ENCODE measurements at places on chromosomes 16 and 17.

DNA sequence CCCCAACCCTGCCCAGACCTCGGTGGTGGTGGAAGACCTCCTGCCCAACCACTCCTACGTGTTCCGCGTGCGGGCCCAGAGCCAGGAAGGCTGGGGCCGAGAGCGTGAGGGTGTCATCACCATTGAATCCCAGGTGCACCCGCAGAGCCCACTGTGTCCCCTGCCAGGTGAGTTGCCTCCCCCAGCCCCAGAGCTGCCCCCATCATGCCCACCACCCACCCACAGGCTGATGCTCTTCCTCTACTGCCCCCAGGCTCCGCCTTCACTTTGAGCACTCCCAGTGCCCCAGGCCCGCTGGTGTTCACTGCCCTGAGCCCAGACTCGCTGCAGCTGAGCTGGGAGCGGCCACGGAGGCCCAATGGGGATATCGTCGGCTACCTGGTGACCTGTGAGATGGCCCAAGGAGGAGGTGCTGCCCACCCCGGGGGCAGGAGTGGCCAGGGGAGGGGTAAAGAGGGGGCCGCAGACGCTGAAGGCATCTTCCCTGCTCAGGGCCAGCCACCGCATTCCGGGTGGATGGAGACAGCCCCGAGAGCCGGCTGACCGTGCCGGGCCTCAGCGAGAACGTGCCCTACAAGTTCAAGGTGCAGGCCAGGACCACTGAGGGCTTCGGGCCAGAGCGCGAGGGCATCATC lies 8.4 kb downstream of the GALK1 start:
- no peak for DNase-seq

DNA sequence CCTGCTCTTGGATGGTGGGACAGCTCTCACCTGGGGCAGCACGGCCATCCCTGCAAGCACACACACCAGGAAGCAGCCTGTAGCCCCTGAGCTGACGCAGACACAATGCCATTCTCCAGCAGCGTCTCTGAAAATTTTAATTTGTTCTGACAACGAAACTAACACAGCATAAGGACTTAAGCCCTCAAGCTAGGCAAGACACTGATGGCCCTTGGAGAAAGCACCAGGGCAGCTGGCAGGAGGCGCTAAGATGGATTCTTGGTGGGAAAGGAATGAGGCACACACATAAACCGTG lies 2.7 kb upstream of the LIMD2 start:
- DNase-seq, result no peak

- no peak for DNase-seq
Measured at GRCh38 chr17:45972531-45972930, 26.5 kb upstream of the STH start.

GRCh38 chr16:57409870-57410587 lies 5.5 kb downstream of the CCL17 start:
- no peak for DNase-seq

- no peak for DNase-seq
Measured at GRCh38 chr17:13544765-13545164, 57.0 kb downstream of the HS3ST3A1 start.

DNA sequence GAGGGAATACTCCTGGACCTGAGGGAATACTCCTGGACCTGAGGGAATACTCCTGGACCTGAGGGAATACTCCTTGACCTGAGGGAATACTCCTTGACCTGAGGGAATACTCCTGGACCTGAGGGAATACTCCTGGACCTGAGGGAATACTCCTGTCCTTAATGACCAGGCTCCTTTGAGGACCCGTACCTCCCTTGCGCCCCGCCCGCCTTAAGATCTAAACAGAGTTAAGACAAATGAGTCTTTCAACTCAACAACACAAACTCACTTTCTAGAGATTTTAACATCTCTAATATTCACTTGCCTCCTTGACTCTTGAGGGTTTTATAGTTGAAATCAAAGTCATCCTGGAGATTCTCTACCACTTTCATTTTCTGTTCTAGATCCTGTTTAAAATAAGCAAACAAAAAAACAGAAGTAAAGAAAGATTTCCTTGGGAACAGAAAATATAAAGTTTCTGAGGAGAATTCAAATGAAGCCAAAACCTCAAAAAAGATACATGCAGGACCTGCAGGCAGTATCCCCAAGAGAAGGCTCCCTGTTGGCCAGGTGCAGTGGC lies 49.7 kb downstream of the STAT3 start:
- DNase-seq, result no peak

DNA sequence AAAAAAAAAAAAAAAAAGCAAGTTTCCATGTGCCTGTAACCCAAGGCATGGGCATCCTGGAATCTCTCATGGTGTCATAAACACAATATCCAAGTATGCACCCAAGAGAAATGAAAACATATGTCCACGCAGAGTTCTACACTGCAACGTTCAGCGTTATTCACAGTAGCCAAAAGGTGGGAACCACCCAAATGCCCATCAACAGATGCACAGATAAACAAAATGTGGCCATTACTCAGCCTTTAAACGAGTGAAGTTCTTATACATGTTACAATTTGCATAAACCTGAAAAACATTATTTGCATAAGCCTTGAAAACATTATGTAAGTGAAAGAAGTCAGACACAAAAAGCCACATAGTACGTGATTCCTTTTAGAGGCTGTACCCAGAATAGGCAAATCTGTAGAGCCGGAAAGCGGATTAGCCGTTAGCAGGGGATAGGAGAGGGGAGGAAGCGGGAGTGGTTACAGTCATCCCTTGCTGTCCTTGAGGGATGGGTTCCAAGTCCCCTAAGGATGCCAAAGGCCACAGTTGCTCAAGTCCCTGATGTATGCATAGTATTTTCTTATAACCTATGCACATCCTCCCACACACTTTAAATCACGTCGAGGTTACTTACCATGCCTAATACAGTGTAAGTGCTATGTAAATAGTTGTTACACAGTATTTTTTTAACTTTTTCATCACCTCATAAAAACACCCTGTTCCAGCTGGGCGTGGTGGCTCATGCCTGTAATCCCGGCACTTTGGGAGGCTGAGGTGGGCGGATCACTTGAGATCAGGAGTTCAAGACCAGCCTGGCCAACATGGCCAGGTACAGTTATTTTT lies 47.3 kb upstream of the DNAH17 start:
- DNase-seq, result no peak

DNA sequence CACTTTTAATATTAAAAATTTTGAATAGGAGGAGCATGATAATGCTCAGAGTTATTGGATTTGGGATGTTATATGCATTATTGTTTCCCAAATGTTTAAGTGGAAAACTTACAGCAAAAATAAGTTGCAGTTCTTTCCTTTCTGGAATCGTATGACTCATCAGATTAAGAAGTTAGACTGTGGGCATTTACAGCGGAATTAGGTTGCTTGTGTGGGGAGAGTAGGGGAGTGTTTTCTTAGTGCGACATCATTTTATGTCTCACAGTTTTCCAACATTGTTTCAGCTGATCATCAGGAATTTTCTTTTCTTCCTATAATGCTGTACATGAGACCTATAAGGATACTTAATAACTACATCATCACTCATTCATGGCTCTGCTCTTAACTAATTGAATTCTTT lies 1631.8 kb downstream of the CDH8 start:
- DNase-seq, result no peak

- DNase-seq, result no peak
Measured at GRCh38 chr16:4367393-4367856, 4.2 kb upstream of the VASN start.

- no peak for DNase-seq
Measured at GRCh38 chr16:89197033-89197632, 3.2 kb downstream of the SLC22A31 start.

GRCh38 chr17:30477774-30478115 lies 537 bp downstream of the GOSR1 start:
- no peak for DNase-seq

DNA sequence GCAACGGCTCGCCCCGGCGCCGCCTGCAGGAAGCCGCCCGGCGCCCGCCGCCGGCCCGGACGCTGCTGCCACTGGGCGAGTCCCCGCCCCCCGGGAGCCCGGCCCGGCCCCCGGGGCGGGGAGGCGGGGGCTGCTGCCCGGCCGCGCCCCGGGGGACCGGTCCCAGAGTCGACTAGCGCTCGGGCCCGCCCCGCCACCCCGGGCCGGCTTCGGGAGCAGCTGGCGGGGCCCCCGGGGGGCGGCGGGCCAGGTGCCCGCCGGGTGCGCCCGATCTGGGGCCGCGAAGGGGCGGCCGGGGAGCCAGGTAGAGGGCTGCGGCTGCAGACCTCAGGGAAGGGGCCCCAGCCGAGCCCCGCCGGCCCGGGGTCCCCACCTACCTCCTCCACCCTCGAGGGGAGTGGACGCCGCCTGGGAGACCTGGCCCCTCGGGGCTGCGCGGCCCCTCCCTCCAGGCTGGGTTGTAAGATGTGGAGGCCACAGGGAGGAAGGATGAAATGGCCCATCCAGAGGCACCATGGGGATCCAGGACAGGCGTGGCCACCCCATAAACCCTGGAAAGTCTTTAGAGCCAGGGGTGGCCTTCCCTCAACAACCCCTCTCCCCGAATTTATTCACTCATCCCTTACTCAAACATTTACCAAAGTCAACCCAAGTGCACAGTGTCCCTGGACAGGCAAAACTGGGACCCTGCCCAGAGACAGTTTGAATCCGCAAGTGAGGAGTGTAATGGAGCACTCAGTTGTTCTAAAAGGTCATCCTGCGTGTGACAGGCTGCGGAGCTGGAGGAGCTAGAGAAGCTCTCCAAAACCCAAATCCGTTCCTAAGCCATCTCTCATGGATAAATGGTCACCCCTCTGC lies at the start of gene CDYL2:
TSS of gene CDYL2 (minus strand) at position 73 of the 858 bp plus-strand sequence. CDS start 425 bp downstream, outside the sequence.
- DNase-seq, result no peak

- no peak for DNase-seq
Measured at GRCh38 chr17:70493277-70493874, 324.0 kb downstream of the KCNJ2 start.

DNA sequence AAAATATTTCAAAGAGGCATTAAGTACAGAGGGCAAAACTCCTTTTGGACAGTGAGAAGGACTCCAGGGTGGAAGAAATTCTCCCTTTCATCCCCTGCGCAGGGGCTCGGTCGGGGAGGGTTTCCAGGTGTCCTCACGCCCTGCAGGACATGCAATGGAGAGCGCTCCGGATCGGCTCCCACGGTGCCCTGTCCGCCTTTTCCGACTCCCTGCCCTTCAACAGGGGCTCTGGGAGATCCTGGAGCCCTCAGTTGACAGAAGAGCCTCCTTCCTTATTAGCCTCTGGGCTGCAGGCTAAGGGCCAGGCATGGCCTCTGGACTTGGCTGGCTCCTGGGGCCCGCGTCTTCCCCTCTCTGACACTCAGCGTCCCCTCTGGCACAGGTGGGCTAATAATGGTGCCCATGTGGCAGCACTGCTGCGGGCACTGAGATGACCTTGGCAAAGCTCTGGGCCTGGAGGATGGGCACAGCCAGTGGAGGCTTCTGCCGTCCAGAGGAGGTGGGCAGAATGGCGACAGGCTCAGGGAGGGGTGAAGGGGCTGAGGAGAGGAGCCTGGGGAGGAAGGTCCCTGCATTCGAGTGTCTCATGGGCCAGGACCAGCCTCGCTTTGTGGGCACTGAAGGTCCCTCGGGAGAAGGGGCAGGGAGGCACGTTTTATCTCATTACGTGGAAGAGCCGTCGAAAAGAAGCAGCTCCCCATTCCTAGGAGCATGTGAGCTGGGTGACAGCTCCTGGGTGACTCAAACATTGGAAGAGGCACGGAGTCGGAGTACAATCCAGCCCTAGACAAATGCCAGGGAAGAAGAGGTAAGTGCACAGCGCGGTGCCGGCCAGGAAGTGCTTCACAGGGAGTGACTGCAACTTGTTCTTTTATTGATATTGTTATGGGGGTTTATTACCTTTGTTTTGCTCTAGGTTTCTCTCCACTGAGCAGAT lies 161.7 kb downstream of the IRF8 start:
- no peak for DNase-seq

DNA sequence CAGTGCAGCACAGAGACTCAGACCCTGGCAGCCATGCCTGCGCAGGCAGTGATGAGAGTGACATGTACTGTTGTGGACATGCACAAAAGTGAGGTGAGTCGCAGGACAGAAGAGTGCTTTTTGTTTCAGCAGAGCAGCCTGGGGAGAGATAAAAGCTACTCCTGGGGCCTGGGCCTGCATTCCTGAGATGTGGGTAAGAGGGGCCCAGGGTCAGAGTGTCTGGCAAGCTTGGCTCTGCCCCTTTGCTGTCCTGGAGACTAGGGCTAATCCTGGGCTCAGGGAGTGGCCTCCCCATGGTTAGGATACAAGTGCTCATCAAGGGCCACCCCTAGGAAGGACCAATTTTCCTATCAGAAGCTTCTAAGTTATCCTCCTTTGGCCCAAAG lies 4.8 kb upstream of the ERBB2 start:
- no peak for DNase-seq

GRCh38 chr17:28519236-28519635 lies 13.1 kb downstream of the FOXN1 start:
- no peak for DNase-seq

DNA sequence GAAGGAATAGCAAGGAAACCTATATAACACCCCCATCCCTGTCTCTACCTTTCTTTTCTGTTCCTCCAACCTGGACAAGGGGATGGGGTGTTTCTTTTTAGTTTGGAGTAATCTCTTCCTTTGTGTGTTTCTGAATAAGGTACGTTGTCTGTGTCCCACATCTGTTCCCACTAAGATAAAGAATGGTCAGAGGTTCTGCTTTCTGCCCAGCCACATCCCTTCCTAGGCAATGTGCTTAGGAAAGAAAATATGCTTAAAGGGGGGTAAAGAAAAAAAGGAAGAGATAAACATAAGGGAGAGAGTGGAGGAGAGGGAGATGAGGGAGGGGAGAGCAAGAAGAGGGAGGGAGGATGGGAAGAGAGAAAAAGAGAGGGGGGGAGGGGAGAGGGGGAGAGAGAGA lies 35.1 kb downstream of the SLC6A2 start:
- no peak for DNase-seq

GRCh38 chr17:40366861-40367518 lies 2.5 kb upstream of the GJD3 start:
- no peak for DNase-seq

- DNase-seq, result no peak
Measured at GRCh38 chr17:8964801-8965393, 610 bp downstream of the PIK3R5 start.

- no peak for DNase-seq
Measured at GRCh38 chr16:20053336-20053735, 20.4 kb downstream of the GPR139 start.

DNA sequence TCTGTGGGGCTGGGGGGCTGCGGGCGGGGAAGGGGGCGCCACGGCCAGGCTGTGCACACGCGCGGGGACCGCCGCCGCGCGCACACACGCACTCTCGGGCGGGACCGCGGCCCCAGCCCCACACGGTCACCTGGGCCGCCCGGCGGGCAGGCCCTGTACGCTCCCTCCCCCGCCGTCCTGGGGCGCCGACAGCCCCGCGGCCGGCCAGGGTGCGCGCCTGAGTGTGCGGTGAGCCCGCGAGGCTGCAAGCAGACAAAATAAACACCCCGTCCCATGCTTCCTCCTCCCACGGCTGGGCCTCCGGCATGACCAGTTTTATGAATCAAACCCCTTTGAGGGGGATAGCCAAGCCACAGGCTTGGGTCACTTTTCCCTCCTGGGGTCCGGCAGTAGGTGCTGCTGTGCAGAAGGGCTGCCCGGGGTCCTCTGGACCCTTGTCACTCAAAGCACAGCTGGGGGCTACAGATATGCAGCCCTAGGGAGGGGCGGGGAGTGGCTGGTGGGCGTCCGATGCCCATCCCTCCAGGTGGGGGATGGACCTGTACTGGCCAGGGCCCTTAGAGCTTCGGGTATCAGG lies 441 bp downstream of the VASN start:
- DNase-seq, result no peak
